ENCODE measurements at places on chromosomes 16 and 17.
A peak's percentile ranks its signal among the peaks of the same experiment; 100 is the strongest.

DNA sequence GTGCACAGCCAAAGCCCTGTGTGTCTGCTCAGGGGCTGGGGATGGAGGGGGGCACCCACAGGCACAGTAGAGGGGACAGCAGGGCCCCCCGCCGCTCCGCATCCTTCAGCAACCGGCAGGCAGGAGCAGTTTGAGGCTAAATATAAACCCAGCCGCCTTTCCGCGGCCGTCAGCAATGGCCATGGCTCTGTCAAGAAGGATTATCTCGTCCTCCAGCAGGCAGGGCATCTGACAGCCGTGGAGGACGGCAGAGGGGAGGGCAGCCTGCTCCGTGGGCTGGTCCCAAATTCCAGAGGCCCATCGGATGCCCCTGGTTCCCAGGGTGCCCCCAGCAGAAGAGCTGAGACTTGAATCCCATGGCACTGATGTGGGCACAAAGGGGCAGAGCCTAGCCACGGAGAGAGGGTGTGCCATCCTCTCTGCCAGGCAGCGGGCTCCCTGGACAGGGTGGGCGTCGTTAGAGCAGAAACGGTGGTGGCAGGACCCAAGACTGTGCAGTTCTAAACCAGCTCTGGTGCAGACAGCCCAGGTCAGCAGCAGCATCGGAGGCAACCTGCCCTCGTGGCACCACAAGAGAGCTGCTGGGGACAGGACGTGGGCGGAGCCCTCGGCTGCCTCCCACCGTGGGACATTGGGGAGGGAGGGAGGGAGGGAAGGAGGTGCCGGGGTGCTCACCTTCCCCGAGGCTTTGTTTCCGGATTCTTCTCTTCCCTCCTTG, 198.8 kb upstream of the CIBAR2 start:
- no peak for DNase-seq

GRCh38 chr17:48037838-48038323, 284 bp upstream of the COPZ2 start:
- DNase-seq = no peak

DNA sequence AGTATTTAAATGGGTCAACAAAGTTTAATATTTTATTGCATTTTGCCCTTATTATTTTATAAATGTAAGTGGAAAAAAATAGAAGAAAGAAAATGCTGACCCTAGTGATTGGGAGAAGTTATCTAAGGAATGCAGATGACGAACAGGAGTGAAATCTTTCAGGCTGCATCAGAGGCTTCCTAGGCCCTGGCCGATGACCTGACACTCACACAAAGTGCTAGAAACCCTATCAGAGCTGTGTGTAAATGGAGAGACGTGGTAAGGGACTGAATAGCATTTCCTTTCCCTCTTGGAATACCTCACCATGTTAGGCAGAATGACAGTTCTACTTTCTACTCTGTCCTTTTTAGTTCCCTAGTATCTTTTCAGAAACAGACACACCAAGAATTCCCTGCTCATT, 44.9 kb upstream of the CNEP1R1 start:
- peak; percentile 54 for DNase-seq

DNA sequence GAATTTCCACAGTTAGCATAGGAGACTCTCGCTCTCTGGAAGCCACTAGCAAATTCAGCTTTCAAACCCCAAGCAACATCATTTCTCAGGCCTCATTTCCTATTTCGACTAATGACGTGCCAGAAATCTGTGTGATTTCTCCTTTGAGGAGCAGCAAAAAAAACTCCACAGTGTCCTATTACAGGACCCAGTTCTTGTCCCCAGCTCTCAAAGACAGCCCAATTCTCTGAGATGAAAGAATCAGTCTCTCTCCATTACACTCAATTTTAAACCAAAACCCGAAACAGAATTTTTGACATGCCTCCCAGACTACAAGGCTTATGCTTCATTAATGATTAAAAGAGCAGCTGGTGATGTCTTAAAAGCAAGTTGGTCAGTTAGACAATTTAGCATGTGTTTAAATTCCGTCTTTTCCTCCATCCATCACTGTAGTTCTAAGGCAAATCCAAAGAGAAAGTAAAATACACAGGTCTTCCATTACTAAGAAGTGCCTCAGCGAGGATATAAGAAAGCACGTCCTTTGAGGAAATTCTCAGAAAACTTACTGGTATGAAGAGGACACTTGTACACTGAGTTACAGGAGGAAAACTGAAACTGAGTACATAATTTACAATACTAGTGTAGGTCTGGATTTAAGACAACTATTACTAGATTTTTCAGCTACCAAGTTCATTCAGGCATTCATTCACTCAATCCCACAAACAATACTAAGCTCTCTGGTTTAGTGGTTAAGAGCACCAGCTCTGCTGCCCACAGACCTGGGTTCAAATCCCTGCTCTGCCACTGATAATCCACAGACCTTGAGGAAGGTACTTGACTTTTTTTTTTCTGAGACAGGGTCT, 12.5 kb downstream of the TOM1L2 start:
- DNase-seq = peak; percentile 77

GRCh38 chr17:41812381-41813151, at the start of gene FKBP10:
TSS of gene FKBP10 (plus strand) at chr17:41813004. CDS start at chr17:41813035, 31 bp downstream.
- DNase-seq = peak; percentile 77

GRCh38 chr16:51756447-51757123, 605.5 kb upstream of the SALL1 start:
- no peak for DNase-seq

DNA sequence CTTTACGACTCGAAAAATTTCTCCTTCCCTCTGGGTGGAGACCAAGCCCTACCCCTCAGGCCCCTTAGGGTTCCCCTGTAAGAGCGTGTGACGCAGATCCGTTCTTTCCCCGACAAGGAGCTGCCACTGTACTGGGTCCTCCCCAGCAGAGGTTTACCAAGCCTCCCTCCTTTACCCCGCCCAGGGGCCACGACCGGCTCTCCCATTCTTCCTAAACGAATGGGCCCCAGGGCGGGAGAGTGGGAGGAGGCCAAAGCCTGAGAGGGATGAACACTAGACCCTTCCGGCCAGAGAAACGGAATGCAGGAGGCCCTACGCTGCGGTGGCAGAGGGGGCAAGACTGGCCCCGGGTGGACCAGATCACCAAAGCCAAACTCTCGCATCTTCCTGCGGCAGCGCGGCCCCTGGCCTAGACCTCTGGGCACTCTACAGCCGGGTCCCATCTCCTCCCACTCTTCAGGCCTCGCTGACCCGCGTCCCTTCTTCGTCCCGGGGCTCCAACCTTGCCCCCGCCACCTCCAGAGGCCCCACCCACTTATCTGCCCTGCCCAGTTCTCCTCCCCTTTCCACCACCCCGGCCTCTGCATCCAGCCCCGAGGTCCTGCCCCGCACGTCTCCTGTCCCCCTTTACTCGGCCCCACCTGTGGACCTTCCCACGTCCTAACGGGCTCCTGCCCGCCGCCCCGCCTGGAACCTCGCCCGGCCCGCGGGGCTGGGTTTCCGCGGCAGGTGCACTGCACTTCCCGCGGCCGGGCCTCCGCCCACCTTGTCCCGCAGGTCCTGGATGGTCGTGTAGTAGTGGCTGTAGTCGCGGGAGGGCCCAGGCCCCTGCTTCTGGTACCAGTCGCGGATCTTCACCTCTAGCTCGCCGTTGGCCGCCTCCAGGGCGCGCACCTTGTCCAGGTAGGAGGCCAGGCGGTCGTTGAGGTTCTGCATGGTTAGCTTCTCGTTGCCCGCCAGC, 765 bp downstream of the KRT19 start:
- peak; percentile 57 for DNase-seq

DNA sequence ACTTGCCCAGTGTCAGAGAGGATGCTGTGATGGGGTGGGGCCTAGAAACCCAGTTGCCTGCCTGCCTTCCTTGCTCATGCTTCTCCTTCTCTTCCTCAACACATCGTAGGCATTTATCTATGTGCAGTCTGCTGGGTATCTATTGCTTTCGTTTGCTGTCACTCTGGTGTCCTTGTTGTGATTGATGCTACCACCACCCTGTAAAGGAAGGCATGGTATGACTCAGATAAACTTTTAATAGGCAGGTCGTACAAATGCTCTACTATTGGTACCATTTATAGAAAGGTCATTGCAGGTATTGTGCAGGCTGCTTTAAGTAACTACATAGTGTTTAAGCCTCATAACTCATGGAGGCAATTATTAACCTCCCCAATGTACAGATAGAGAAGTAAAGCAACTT, 368.9 kb downstream of the UTP18 start:
- no peak for DNase-seq

DNA sequence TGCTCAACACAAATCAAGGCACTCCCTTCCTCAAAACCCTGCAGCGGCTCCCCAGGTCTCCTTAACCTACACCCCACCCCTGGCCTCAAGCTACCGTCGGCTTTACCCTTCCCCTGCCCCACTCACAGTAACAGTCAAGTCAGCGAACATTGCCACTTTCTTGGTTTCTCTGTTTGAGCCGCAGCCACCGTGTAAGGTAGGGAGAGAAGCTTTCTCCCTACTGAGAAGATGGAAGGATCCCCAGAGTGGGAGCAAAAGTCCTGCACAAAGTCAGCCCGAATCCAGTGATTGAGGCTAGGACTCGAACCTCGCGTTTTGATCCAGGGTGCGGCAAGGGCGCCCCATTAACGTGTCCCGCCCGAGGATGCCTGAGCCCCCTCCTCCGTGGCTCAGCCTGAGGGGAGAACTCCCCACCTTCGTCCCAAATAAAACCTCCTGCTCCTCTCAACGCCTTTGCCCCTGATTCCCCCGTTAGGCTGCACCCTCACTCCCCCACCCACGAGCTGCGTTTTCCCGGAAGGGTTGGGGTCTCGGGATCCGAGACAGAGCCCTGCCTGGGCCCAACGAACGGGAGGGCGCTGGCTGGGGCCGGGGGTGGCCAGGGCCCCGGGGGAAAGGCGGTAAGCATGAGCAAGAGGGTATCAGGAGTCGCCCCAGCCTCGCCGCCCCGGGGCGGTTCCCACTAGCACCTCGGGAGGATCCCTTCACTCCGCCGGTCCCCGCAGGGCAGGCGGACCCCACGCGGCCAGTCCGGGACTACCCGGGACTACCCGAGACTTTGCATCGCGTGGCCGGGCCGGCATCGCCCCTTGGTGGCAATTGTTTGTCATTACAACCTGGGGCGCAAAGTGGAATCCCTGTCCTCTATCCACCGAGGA, 9.9 kb upstream of the NAGS start:
- peak; percentile 22 for DNase-seq

GRCh38 chr17:54172985-54173316, 350.2 kb downstream of the KIF2B start:
- DNase-seq = no peak

DNA sequence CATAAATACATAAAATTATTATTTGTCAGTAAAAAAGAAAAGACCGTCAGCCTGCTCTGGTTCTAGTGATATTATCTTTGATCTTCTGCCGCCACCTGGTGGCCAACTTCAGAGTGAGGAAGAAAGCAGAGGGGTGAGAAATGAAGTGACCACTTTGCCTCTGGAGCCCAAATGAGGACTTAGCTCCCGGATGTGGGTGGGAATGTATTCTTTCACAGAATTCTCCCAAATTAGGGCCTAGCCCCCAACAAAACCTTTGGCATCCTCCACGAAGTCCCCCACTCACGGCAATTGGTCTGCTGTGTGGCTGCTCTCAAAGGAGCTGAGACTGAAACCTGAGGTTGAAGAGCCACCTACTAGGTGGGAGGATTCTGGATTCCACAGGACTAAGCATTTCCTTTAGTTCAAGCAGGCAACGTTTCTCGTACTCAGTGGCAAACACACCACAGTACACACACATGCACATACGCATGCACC, 4.9 kb upstream of the ZNF267 start:
- DNase-seq = peak; percentile 26

DNA sequence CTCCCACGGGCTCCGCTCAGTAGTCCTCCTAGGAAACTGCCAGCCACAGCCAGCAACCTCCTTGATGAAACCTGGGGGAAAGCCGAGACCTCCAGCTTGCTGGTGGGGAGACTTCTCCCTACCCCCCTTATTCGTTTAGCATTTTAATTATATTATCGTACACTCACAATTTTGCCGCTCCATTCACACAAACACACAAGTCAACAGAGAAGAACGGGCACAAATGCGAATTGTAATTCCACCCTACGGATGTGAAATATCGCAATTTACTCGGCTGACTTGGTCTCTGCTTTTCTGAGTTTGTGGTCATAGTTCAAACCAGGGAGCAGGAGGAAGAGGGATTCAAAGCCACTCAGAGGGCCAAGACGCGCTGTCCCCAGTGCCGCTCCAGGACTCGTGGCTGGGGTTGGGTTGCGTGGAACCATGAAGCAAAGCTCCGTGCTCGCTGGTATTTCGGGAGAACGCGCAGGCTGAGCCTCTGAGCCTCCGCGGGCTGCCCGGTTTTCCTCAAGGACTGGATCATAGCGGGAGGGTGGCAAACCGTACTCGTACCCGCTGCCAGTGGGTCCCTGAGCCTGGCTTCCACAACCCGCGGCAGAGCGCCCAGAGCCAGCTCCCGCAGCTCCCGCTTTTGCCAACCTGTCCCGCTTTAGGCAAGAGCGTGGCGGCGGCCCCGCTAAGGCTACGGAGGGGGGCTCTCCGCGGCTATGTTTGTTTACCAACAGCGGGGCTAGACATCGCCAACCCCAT, 2.0 kb downstream of the LHX1 start:
- DNase-seq = no peak

DNA sequence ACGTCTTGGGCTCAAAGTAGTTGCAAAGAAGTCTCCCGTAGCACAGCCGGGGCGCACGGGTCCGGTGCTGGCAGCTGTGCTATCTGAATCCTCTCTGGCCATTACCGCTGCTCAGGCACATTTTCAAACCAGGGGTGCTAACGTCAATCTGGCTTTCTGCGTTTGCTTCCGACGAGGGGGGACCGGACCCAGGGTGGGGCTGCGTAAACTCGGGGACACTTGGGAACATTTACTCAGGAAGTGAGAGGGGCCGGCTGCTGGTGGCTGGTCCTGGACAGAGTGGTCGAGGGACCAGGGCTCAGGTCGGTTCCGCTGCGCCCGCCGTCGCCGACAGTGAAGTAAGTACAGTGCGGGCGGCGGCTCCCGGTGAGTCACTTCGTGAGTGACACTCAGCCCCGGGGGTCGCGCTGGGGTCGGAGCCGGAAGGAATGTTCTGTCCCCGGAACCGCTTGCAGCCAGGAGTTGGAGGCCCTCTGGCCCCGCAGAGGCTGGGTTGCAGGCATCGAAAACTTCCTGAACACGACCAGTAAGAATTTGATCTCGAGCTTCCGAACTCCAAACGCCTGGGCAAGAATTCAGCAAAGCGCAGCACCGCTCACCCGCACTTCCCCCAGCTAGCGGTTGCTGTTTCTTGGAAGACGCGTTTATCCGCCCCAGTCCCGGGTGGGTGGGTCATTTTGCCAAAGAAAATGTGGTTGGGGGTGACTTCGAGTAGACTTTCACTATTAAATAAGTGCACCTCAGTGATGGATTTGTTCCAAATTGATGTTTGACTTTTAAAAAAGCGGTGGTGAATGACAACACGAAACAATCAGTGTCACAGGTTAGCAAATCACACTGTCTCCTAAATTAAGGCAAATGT, 1.4 kb upstream of the HS3ST3B1 start:
- DNase-seq = no peak

GRCh38 chr17:43778337-43779144, at the start of gene DUSP3:
TSS of gene DUSP3 (minus strand) at chr17:43778977. CDS start at chr17:43778924, 53 bp downstream.
- DNase-seq = peak; percentile 81

DNA sequence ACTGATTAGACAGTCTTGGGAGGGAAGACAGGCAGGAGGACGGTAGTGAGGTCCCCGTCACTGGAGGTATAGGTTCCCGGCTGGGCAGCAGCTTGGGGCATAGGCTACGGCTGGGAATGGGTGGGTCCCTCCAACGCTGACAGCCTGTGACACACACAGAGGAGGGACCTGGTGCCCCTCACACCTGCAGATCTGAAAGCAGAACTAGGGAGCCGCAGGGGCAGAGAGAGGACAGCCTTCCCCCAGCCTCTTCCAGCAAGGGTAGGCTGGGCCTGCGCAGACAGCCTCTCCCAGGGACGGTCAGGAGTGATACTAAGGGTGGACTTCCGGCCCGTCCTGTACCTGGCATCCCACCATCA, 2.0 kb downstream of the P2RX1 start:
- DNase-seq = no peak

All from kidney glomerular epithelial cell (primary cell).